CD4-positive, alpha-beta memory T cell (primary cell): ENCODE measurements at places on chromosomes 6 and 20.

DNA sequence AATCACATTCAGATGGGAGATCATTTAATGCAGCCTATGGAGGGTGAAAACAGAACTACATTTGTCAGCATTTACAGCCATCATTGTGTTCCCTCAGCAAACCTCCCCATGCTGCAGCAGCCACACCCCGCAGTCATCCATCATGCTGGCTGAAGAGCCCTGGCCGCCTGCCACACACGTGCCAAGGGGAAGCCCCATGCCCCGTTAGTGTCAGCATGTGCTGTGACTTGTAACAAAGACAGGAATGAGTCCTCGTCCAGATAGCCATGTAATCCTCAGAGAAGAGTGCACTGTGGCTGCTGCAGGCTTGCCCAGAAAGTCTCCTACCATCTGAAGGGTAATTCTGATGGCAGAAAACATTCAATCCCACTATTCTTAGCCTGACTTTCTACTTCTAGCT, 1097.8 kb downstream of the KIF16B start:
- DNase-seq, result no peak

DNA sequence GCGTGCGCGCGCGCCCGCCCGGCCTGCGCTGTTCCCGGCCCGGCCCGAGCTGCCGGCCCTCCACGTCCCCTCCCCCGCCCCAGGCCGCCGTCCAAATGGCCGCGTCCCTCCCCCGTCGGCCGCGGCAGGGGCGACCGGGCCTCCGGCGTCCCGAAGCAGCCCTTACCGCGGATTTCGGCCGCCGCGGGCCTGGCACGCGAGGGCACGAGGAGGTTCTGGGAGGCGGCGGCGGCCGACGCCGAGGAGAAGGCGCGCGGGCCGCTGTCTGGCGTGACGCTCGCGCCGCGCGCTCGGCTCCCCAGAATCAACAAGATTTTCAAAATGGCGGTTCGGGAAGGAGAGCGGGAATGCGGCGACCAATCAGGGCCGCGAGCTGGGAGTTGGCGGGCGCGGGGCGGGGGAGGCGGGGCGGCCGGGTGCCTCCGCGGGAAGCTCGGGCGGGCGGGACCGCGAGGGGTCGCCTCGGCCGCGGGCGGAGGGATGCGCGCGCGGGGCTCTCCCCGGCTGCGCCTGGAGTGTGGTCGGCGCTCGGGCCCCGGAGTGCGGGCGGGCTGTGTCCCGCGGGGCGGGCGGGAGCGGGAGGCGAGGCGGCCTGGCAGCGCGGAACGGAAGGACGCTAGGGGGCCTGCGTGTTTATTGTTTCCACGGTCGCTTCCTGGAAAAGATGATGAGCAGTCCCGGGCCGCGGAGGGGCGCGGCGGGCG, at the start of gene DEK:
Gene DEK, minus strand, starts transcription at position 312 of the 704 bp plus-strand sequence. CDS start 543 bp downstream, outside the sequence.
- peak; percentile 81 for DNase-seq

GRCh38 chr6:49550492-49551077, at the start of gene C6orf141:
Gene C6orf141 (plus strand): TSS chr6:49550668. CDS start chr6:49550793, 125 bp downstream.
- DNase-seq, result no peak

- no peak for DNase-seq
Observed at GRCh38 chr20:1891263-1892118, 3.7 kb upstream of the SIRPA start.
